ENCODE measurements at places on chromosomes 2 and 18.
A peak's percentile ranks its signal among the peaks of the same experiment; 100 is the strongest.

DNA sequence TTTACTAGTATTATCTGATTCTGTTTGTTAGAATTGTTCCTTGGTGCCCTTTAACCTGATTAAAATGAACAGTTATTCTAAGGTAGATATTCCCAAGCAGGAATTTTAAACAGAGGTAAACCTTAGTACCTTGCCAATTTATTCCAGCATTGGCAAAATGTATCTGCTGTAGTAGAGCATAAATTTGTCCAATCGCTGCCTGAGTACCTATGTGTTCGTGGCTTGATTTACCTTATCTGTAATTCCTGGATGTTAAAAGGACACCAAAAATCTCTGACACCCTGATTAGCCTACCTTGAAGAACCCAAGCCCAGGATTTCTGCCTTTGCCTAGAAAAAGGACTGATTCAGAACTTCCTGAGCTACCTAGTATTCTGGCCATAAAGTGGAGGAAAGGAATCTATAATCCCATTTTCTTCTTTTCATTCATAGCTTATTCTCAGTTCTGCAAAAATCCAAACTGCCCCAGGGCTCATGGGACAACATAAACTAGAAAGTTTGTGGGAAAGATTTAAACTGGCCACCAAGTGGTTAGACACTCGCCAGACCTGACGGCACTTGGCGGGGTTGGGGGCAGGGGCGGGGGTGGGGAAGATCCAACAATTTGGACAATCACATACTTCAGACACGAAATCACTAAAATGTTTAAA, 16.2 kb upstream of the ZCCHC2 start:
- DNase-seq, result no peak

GRCh38 chr18:12458771-12459170, 51.0 kb downstream of the PRELID3A start:
- DNase-seq, result no peak

DNA sequence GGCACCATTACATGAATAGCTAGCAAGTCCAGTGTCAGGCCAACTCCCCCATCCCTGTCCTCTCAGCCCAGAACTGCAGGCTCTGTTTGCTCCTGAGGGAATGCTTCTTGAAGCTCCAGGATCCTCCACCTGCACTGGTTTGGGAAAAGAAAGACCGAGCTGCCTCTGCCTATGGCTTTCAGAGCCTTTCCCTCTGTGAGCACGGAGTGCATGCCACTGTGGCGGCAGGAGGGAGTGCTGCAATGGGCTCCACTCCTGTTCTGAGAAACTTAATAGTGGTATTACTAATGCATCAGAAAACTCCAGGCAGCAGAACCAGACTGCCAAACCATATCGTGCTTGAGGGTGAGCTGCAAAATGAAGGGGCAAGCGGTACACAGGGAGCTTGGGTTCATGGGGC, 271.8 kb downstream of the SRBD1 start:
- no peak for DNase-seq

GRCh38 chr18:32093102-32093511, 1.4 kb downstream of the RNF138 start:
- DNase-seq, result peak; percentile 50

DNA sequence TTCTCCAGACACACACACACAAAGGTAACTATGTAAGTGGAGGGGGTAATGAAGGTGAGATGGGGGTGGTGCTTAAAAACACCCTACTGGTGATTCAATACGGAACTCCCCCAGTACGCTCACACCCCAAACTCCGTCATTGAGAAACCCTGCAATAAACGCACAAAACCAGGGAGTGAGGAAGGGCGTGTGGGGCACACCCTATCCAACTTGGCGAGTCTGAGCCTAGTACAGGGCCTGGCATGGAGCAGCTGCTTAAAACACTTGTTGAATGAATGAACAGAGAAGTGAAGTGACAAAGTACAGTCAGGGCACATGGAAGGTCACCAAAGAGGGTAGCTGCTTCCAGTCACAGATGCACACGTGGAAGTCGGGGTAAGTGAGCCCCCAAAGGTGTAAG, 146.8 kb upstream of the SMAD2 start:
- no peak for DNase-seq

- no peak for DNase-seq
These were observed 91.7 kb upstream of the TFCP2L1 start for GRCh38 chr2:121376535-121377250.

DNA sequence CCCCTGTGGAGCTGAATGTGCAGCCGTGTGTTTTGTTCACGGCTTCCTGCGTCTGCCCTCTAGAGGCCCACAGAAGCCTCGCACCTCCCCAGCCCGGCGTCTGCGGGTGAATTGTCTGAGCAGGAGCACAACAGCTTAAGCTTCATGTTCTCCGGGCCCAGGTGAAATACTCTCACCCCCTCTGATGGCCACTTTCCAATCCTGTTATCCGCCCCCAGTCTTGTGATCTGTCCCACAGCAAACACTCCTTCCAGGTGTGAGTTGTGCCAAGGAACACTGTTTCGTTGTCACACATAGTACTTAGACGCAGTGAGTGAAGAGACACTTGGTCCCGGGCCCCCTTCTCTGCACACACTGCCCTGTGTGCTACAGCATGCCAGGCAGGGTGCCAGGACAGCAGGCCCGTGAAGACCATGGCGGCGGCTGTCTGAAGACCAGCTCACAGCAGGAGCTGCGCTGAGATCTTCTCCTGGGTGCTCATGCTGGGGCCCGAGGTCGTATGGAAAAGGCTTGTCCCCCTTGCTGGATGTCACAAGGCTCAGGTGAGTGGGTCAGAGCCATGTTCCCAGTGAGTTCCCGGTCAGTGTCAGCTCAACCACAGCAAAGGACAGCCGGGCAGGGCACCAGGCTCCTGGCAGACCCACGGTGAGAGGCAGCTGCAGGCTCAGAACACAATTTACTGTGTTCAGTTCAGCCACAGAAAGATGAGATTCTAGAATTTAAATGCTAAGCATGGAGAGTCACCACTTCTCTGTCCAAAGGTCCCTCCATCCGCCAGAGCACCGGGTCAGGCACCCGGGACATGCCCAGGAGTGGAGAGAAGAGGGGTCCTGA, 6.8 kb upstream of the PXDN start:
- peak; percentile 65 for DNase-seq

- DNase-seq, result no peak
These were observed 36.8 kb downstream of the TRIP12 start for GRCh38 chr2:229884775-229885699.

DNA sequence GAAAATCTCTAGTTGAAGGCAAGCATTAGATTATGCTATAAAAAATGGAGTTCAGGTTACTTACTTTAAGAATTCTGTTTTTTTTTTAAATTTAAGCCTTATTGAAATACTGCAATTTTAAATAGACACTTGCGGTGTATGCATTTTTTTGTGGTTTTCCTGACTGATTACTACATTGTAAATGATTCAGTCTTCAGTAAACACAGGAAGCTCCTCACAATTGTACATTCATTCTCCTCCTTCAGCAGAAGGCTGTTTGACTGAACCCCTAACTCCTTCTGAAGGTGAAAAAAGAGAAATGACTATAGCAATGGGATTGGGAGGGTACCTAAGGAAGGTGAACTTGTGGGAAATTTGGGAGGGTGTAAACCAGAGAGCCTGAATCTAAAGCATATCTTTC, 136.1 kb downstream of the GCA start:
- no peak for DNase-seq

DNA sequence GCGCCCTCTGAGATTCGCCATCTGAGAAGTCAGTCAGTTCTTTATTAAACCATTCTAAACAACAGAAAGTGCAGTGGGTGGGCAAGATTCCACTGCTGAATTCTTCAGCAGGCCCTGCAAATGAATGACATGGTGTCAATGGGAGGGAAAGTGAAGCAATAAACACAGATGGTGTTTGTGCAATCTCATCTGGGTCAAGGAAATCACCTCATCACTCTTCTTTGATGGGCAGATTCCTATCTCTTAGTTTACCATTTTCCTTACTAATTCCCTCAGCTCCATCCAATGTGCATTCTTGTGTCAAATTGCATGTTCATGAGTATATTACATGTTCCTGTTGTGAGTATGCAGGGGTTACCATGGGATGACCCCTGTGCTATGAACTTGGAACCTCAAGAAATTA, 100.7 kb upstream of the CYP1B1 start:
- no peak for DNase-seq

- DNase-seq, result no peak
These were observed 146.0 kb upstream of the MAP3K20 start for GRCh38 chr2:172929644-172930043.

GRCh38 chr2:185291035-185291647, 447.5 kb upstream of the FSIP2 start:
- DNase-seq, result peak; percentile 52

DNA sequence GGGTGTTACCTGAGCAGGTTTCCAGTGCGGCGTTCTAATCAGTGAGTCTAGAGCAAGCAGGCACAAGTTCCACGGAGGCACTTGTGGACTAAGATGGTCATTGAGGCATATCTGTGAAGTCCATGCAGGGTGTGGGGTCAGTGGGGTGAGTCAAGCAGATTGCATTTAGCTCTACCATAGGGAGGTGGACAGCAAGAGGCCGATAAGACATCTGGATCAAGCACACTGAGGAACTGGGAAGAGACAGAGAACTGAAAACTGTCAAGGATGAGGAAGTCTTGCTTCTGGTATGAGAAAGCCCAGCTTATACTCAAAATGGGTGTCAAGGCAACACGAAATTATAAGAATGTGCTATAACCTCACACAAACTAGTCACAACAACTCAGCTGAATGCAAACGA, 61.2 kb upstream of the SLC39A10 start:
- DNase-seq, result no peak

DNA sequence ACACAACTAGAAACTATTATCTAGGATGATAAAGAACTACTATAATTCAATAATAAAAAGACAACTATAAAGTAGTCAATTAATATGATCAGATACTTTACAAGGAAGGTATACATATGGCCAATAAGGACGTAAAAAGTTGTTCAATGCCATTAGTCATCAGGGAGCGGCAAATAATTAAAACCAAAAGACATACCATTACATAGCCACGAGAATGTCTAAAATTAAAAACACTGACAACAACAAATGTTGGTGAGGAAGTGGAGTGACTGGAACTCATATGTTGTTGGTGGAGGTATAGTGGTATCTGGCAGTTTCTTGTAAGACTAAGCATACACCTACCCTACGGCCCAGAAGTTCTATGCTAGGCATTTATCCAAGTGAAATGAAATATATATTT, 152.4 kb downstream of the MTCL1 start:
- no peak for DNase-seq

DNA sequence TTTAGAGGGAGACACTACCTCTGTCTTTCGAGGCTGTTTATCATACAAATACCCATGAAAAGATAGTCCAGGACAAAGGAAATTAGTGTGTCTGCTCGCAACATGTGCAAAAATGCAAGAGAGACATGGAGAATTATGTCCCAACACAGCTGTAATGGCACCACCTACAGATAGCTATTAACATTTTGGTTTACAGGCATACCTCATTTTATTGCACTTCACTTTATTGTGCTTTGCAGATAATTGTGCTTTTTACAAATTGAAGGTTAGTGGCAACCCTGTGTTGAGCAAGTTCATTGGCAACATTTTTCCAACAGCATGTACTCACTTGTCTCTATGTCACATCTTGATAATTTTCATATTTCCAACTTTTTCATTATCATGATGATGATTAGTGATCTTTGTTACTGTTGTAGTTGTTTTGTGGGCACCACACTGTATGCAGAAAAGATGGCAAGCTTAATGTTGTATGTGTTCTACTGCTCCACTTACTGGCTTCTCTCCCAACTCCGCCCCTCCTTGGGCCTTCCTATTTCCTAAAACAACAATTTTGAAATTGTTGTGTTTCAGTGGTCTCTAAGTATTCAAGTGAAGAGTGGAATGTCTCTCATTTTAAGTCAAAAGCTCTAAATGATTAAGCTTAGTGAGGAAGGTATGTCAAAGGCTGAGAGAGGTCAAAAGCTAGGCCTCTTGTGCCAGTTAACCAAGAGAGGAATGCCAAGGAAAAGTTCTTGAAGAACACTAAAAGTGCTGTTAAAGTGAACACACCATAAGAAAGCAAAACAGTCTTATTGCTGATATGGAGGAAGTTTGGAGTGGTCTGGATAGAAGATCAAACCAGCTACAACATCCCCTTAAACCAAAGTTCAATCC, 52.0 kb downstream of the ANKRD12 start:
- no peak for DNase-seq

GRCh38 chr2:159110784-159111183, 142.3 kb downstream of the TANC1 start:
- DNase-seq, result no peak

Measured in pancreas (tissue), 10 donors.